NCI-H69 (cell line): ENCODE measurements at places on chromosomes 7 and 10.

DNA sequence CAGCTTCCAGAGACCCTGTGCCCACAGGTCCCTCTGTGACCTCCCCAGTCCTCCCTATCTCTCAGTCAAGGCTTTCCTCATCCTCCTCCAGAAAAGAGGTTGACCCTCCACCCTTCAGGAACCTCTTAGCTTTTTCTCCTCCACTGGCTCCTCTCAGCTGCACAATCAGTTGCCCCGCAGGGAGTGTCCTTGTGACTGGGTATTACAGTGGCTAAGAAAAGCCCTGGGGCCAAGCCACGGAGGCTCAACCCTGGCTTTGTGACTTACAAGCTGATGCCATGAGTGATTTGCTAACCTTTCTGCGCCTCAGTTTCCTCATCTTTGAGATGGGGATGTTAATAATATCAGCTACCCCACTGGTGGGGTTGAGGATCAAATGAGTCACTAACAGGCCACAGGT, 66.4 kb upstream of the ZMIZ1 start:
- DNase-seq: no peak

DNA sequence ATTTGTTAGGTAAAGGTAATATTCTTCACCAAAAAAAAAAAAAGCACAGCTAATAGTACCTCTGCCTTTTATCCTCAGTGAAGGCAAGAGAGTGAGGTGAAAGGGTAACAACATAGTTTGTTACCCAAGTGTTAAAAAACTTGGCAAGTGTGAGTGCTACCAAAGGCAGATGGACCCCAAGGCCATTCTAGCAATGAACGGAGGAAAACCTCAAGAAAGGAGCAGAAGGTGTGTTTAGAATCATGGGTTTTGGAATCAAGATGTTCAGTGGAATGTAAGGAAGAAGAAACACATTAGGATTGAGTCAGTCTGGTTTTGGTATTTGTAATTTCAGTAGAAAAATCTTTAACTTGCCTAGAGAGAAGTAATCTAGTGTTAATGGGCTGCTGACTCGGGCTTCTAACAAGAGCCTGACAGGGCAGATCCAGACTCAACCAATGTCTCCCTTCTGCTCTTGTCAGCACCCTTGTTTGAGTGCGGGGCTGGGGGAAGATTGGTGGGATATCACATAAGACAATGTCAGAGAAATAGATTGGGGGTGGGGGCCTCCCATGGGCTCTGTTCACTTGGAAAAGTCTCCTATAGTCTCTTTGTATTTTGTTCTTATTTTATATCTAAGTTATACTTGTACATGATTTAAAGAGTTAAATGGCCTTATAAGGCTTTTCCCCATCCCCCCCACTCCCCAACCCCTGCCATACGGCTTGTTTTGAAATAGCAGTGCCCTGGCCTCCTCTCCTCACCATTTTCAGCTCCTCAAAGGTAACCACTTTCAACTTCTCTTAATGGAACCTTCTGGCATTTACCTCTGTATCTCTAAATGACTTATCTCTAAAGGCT, 44.4 kb downstream of the SCD start:
- DNase-seq: no peak

DNA sequence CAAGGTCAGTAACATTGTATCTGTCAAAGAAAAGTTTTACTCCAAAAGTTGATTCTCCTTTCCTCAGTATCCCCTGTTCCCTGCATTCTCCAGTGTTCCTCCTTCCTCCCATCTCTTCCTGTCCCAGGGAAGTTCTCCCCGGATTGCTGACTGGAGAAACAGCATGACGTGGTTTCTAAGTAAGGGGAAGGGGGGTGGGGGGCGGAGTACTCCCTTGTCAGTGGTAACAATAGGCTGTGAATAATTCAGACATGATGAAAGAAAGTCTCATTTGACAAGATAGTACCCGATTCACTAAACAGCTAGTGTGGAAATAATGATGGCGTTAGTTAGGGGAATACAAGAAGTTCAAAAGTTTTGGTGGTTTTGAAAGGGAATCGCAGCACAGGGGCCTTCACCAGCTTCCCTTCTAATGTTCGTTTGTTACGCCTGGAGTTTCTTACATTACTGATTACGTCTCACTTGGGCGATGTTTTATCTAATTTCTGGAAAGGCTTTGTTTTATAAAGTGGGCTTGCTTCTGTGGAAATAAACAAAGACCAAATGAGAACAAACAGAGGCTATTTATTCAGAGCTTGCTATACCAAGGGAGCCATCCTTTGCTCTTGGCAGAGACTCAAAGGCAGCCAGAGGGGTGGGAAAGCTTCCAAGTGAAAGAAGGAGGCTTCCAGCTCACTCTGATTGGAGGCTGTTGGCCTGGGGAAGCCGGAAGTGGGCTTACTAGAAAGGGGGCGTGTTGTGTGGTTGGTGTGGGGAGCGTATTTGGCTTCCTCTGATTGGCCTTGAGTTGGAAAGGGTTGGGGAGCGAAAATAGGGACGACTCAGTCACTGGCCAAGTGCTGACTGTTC, 453.7 kb downstream of the SDK1 start:
- DNase-seq: peak; percentile 99

DNA sequence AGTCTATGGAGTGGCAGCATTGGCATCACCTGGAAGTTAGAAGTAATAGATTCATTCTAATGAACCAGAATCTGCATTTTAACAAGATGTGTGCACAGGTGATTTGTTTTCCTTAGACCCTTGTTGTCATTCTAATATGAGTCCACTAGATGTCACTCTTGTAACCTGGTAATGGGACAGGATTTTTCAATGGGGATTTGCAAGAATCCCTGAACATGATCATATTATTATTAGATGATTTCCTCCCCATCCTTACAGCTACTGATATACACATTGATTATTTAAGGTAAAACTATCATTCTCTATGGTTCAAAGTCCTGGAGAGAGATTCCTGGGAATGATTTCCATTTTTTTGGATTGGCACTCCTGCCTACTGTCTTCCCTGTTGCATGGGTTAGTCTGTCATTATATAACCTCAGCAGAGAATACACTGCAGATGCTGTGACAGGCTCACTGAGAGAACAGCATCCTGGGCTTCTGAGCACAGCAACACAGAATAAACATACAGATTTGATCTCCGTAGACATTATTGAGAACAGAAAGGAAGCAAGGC, 194.9 kb downstream of the SUGCT start:
- DNase-seq: peak; percentile 47

DNA sequence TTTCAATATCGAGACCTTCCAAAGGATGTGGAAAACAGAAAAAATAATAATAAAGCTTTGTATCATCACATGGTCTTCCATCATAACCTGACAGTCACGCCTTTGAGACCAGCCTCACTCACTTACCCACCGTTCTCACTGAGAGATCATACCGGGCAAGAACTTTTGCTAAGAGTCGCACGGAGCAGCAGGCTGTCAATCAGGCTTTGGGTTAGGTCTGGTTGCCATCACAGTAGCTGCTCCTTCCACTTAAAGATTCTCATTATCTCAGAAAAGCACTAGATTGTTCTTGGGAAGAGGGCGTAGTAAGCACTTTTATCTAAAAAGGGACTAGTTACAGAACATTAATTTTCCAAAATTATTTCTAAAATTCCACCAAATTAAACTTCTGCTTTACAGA, 2.0 kb downstream of the RELN start:
- DNase-seq: peak; percentile 58

DNA sequence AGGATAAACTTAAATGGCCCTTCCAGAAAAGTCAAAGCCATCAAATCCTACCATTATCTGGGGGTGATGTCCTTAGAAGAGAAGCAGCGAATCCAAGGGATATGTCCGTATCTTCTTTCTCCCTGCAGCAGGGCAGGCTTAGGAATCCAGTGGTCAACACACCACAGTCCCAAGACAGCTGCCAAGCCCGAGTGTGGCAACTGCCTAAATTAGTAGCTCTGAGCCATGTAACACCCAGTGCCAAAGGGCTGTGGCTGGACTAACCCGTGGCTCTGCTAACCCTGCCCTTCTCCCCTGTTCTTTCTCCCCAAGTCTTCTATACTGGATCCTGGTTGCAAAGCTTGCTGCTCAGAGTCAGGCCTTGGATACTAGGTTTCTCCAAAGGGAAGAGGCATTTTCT, 74.8 kb downstream of the CDK1 start:
- DNase-seq: no peak

GRCh38 chr10:69315100-69315542, 36.8 kb downstream of the HK1 start:
- no peak for DNase-seq

GRCh38 chr10:51964630-51965029, 265.2 kb upstream of the CSTF2T start:
- DNase-seq: no peak

GRCh38 chr7:44101303-44101965, 2.7 kb upstream of the AEBP1 start:
- no peak for DNase-seq

DNA sequence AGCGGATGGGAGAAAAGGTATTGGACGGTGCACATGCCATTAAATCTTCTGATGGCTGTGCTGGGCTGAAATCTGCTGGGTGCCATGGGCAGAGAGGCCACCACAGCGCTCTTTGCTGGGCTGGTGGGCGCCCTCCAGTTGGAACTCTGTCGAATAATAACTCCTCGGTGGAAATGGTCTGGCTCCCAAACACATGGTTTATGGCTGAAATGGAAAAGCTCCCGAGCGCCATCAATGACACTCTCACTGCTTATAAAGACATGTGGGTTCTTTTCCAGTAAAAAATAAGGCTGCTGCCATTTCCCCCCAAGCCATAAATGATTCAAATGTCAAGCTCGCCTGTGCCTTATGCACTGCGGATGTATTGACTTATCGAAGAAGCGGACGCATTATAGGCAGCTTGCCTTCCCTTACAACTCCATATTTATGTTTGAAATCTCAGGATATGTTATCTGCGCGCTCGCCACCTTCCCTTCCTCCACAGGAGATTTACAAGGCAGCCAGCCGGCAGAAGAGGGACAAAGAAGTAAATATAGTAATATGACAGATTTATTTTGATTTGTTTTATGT, 239.0 kb upstream of the MKI67 start:
- DNase-seq: no peak

- DNase-seq: no peak
Measured at GRCh38 chr10:16662923-16663322, 141.2 kb upstream of the C1QL3 start.
